Tibial nerve (tissue), 4 donors: ENCODE measurements at places on chromosomes 1 and 21. TPM values are rescaled to one million over a fixed set of nuclear protein-coding genes. Genes with fewer than 3 reads are reported as not detected.

The PADI1 gene
- not detected for total RNA-seq

The KIF17 gene
- total RNA-seq: 2.8 TPM

The CNTN2 gene
- total RNA-seq: 22.2 TPM

The RPTN gene
- not detected for total RNA-seq

The GSTM2 gene
- total RNA-seq: 87.1 TPM

The OR2T35 gene
- not detected for total RNA-seq

The PCP4 gene
- total RNA-seq: 13.5 TPM

The FNDC10 gene
- total RNA-seq: 1.7 TPM

The LY9 gene
- total RNA-seq: 3.0 TPM

The HDAC1 gene
- 51.6 TPM for total RNA-seq

The NGF gene
- total RNA-seq: 10.2 TPM

The MEX3A gene
- total RNA-seq: under 0.01 TPM

The STK40 gene
- total RNA-seq: 25.7 TPM

The APOBEC4 gene
- not detected for total RNA-seq
